Globus pallidus (tissue), 1 donor: ENCODE measurements at places on chromosomes 7 and 10.
A peak's percentile ranks its signal among the peaks of the same experiment; 100 is the strongest.

DNA sequence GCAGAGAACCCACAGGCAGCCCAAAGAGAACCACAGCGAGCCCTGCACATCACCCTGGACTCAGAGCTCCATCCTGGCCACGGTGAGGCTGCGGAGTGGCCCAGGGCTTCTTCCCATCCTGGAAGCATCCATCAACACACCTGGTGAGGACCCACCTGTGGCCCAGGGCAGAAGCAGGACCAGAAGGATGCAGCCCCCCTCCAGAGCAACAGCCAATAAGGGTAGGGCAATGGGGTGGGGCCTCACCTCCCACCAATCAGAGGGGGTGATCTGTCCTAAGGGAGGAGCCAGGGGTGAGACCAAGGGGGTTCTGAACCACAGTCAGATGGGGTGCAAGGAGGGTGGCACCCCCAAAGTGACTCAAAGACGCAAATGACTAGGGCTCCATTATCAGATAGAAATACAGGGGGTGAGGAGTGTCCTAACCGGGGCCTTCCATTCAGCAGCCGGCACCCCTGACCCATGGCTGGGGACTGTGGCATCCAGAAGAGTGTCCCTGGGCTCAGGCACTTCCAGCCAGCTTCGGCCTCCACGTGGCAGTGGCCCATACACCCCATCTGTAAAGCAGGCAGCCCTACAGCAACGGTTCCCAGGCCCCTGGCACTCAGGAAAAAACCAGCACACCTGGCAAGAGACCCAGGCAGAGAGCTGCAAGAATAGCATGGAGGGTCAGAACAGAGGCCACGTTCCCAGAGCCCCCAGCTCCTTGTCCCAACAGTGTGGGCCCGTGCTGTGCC is 36.9 kb downstream of the STK32C start:
- no peak for DNase-seq

DNA sequence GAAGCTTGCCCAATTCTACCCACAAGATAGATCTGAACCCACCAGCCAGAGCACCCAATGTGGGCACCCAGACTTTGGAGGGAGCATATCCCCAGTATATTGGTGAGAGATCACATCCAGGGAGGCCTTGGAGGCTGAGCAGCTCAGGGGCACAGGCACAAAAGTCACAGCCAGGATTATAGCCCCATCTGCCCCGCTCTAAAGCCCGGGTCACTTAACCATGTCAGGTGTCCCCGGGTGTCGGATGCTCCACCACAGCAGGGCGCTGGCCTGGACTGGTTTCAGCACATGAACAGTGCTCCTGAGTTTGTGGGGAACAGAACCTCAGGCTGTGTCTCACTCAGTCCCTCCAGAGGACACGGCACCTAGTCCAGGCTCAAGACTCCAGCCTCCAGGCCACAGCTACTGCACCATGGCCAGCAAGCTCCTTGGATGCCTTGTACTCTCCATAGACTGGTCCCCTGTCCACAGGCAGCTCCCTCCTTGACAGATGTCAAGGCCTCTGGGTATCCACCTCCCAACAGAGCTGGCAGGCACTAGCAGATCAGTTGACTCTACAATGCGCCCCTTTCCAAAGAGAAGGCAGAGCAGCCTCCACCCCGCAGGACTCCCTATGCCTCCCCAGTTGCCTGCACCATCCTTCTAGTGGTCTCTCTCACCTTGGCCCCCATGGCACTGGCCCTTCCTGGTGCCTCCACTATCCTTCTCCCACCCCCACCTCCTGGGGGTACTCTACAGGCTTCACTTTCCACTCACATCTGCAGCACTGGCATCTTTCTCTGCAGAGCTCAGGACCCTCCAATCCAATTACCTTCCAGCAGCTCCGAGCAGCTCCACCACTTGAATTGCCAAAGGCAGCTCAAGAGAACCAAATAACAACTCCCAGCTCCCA is 306.0 kb downstream of the GRID1 start:
- DNase-seq: no peak

DNA sequence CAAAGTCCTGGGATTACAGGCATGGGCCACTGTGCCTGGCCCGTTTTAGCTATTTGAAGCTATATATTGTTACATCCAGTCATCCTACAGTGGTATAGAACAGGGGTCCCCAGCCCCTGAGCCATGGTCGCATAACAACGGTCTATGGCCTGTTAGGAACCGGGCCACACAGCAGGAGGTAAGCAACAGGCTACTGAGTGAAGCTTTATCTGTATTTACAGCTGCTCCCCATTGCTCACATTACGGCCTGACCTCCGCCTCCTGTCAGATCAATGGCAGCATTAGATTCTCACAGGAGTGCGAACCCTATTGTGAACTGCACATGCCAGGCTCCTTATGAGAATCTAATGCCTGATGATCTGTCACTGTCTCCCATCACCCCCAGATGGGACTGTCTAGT is 26.3 kb upstream of the TSPAN33 start:
- no peak for DNase-seq

GRCh38 chr10:74118804-74119203 is 31.8 kb downstream of the AP3M1 start:
- no peak for DNase-seq

- no peak for DNase-seq
Measured at GRCh38 chr10:50381642-50382041, 130.3 kb upstream of the ASAH2 start.

DNA sequence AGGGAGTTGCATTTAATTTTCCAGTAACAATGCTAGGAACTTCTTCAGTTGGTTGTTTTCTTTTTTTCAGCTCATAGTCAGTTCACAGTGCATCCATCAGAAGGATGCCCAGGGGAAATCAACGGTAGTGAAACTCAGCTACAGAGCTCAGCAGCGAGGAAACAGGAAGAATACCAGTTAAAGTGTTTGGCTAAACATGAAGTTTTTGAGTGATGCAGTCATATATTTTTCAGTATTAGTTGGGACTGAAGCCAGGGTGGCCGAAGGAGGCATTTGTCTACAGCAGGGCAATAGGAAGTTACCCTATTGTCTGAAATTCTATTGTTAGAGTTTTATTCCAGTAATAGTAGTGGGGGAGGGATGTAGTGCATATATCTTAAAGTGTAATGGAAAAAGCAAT is 45.3 kb upstream of the MALRD1 start:
- no peak for DNase-seq

GRCh38 chr10:124369986-124370385 is 48.7 kb downstream of the OAT start:
- DNase-seq: no peak

DNA sequence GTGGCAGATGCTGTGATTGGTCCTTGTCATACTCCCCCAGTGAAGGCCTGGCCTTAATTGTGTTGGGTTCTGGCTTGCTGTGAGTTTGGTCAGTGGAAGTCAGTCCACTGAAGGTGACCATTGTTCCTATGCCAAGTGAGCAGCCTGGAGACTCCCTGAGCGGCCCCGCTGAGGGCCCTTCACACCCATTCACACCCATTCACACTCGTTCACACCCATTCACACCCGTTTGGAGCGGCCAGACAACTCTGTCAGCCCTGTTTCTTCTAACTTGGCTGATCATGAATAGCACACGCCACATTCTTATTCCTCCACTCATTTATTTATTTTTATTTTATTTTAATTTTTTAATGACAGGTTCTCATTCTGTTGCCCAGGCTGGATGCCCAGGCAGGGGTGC is 61.5 kb downstream of the C10orf120 start:
- no peak for DNase-seq

DNA sequence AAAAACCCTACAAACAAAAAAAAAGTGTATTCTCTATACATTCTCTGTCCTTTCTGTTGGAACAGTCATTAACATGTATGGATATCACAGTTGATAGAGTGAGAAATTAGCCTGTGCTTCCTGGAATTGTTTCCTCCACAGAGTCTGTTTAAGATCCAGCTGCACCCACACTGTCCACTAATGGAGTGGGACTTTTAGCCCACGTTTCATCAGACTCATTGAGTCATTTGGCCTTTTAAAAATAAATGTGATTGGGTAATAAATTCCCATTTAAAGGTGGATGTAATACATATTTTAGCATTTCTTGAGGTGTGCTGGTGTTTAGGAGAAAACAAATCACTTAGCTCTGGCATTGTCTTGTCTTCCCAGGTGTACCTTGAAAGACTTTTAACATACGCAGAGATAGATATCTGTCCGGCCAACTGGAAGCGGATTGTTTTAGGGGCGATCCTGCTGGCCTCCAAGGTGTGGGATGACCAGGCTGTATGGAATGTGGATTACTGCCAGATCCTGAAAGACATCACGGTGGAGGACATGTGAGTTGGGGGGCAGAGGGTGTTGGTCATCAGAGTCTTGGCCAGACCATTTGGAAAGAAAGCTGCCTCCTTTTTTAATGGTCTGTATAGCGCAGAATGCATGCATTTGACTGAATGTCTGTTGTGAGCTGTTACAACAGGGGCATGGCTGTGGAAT is 52.3 kb upstream of the GJD4 start:
- no peak for DNase-seq

DNA sequence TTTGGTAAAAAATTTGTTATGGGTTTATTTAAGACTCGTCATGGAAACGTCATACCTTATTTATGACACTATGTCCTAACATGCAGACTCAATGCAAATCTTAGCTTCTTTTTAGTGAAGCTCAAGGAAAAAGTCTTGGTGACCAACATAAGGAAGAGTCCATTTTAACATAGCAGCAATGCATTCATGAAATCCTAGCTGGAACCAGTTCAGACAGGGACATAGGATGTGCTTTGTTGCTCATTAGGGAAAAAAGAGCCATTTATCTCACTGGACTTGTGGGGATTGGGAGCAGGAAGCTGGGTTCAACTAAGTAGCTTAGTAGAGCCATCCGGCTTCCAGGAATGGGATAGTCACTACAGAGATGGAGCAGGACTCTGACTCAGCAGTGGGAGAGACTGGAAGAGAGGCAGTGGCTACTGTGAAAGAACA is 100.7 kb upstream of the DKK1 start:
- DNase-seq: peak; percentile 3

GRCh38 chr7:71817916-71818315 is 594.2 kb downstream of the CALN1 start:
- no peak for DNase-seq

DNA sequence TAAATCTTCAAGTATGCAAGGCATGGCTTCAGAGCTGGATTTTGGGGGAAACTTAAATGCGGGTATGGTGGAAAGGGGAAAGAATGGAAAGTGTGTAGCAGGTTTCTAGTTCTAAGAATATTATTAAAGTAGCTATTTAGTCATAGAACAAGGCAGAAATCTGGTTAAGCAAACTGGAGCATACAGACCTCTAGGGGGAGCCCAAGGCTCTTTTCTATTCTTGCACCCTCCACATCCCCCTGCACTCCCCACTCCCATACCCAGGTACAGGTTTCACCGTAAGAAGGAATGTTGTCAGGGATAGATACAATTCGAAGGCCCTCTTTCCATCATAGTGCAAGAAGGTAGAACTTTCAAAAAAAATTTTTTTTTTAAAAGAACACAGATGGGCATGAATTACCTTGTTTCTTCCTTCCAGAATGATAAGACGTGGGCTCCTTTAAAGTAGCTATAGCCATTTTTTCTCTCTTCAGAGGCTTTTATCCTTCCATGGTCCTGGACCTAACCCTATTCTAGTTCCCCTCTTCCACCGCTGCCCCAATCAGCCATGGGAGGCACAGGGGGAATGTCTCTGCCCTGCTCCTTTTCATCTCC is 41.5 kb upstream of the SMIM30 start:
- DNase-seq: peak; percentile 10

GRCh38 chr10:124224331-124225028 is 131.1 kb upstream of the CHST15 start:
- DNase-seq: peak; percentile 31

DNA sequence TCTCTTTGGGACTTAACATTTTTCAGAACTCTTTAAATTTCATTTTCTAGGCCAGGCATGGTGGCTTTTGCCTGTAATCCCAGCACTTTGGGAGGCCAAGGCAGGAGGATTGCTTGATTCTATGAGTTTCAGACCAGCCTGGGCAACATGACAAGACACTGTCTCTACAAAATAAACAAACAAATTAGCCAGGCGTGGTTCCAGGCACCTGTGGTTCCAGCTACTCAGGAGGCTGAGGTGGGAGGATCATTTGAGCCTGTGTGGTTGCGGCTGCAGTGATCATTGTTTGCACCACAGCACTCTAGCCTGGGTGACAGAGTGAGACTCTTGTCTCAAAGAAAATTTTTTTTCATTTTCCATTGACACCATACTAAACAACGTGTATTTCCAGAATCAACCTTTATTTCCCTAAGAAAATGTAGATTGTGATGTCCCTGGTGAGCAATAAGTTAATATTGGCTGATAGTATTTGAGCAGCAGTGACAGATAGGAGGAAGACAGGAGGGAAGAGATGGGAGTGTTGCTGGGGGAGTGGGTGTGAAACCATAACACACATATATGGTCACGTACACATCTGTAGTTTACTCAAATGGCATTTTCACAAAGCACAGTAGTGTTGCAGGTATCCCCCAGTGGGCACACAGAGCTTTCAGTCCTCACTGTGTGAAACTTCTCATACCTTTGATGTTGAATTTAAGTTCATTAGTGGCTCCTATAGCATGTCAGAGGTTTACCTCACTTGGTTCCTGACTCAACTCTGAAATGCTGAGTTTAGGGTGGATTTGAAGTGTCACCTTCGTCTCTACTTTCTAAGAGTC is 205.6 kb downstream of the AUTS2 start:
- DNase-seq: no peak

DNA sequence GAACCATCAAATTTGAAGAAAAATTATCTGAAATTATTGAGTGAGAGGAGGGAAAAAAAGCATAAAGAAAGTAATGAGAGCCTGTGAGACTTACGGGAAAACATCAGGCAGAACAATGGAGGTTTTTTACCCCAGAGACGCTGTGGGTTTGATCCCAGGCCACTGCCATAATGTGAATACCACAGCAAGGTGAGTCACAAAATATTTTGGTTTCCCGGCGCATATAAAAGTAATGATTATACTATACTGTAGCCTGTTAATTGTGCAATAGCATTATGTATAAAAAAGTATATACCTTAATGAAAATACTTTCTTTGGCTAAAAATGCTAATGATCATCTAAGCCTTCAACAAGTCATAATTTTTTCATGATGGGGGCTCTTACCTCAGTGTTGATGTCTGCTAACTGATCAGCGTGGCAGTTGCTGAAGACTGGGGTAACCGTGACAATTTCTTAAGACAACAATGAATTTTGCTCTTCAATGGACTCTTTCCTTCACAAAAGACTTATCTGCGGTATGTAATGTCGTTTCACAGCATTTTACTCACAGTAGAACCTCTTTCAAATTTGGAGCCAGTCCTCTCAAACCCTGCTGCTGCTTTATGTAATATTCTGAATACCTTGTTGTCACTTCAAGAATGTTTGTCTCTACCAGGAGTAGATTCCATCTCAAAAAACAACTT is 97.0 kb upstream of the FAM20C start:
- no peak for DNase-seq

DNA sequence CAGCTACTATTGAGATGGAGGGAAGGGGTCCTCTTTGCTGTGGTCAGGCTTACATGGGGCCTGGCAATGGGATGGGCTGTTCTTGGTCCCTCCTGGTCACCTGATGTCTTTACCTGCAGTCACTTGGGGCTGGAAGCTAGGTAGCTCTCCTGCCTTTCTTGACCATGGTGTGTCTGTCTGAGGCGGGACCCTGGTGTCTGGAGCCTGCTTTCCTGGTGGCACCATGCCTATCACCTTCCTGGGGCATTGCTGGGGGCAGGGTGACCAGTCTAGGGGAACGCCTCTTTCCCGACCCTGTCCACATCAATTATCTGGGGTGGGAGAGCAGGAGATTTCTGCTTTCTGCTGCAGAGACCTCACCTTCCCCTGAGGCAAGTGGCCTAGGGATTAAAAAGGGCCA is 55.6 kb downstream of the ARHGAP22 start:
- DNase-seq: no peak
